ENCODE measurements at places on chromosomes 2 and 18. TPM values are rescaled to one million over a fixed set of nuclear protein-coding genes. Genes with fewer than 3 reads are reported as not detected.
A peak's percentile ranks its signal among the peaks of the same experiment; 100 is the strongest.

GRCh38 chr18:58161659-58162058 lies 117.6 kb downstream of the NEDD4L start:
- DNase-seq = peak; percentile 36

CHRND gene
- total RNA-seq = 34.2 TPM

GRCh38 chr2:86213056-86213455 lies 13.8 kb downstream of the MRPL35 start:
- no peak for DNase-seq

- DNase-seq = peak; percentile 73
These were observed 436.2 kb downstream of the SUCLG1 start for GRCh38 chr2:84022810-84023431.

- no peak for DNase-seq
These were observed 6.3 kb upstream of the OTOS start for GRCh38 chr2:240146627-240147278.
